ENCODE measurements at places on chromosomes 4 and X. TPM values are rescaled to one million over a fixed set of nuclear protein-coding genes. Genes with fewer than 3 reads are reported as not detected.
A peak's percentile ranks its signal among the peaks of the same experiment; 100 is the strongest.

DNA sequence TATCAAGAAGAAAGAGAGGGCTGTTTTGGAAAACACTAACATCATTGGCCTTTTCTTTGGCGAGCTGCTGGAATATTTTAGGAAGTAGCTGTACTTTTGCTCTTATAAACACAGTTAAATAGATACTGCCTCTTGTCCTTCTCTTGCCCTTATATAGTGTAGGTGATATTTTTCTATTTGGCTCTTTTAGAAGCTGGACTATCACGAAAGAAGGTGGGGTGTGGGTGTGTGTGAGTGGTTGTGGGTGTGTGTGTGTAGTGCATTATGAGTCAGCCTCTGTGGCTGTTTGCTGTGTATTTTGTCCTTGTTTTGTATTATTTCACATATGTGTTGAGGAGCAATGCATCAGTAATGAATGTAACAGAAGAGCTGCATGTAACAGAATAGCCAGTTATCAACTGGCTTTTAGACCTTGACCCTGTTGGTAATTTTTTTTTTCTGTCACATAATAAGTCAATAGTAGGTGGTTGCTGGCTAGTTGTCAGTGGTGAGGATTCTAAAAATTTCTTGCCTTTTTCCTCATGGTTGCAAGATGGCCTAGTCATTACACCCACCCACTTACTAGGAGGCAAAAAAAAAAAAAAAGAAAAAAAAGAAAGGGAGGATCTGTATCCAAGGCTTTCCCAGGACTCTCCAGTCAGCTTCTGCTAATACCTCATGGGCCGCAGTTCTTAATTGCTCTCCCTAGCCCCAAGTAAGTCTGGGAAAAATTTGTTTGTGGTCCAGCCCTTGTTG, 23.8 kb downstream of the ARHGAP10 start:
- H3K4me1 ChIP-seq, result peaks cover 25% of the 10 kb centered on the region
- no peak overlapping the region for H3K4me3 ChIP-seq
- H3K27ac ChIP-seq, result peak overlapping the region; percentile 76
- no peaks in the 10 kb centered on the region for H3K27me3 ChIP-seq

DNA sequence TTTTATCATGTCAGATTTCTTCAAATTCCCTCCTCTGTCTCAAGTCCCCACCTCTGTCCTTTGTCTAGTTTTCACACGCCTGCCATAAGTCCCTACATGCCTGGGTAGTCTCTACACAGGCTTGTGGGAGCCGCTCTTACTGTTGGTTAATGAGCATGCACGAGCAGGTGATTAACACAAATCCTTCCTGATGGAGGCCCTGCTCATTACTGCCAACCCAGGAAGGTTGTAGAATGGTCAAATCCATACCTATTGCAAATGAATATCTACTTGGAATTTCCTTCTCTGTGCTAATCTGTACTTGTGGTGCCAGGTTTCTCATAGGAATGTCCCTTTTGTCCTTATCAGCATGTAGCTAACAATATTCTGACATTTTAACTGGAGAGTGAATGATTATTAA, 208.4 kb upstream of the HDX start:
- no peak overlapping the region for H3K4me3 ChIP-seq
- H3K4me1 ChIP-seq, result no peaks in the 10 kb centered on the region
- H3K27me3 ChIP-seq, result no peaks in the 10 kb centered on the region
- H3K36me3 ChIP-seq, result no peaks in the 10 kb centered on the region
- no peak overlapping the region for H3K27ac ChIP-seq
- DNase-seq, result no peak

- no peak overlapping the region for H3K27ac ChIP-seq
- H3K4me1 ChIP-seq, result no peaks in the 10 kb centered on the region
- H3K27me3 ChIP-seq, result no peaks in the 10 kb centered on the region
- DNase-seq, result no peak
These were observed 505.2 kb downstream of the ZNF674 start for GRCh38 chrX:46040001-46040400.

- H3K4me1 ChIP-seq, result peaks cover 4% of the 10 kb centered on the region
- no peak overlapping the region for H3K4me3 ChIP-seq
- no peaks in the 10 kb centered on the region for H3K27me3 ChIP-seq
These were observed 48.1 kb upstream of the IL13RA1 start for GRCh38 chrX:118679290-118679689.

GRCh38 chrX:104681214-104681613, 115.2 kb downstream of the IL1RAPL2 start:
- H3K4me1 ChIP-seq, result no peaks in the 10 kb centered on the region
- no peak for DNase-seq
- H3K36me3 ChIP-seq, result no peaks in the 10 kb centered on the region
- H3K4me3 ChIP-seq, result no peak overlapping the region
- H3K27ac ChIP-seq, result no peak overlapping the region

SLC25A5 gene
- 319 TPM for total RNA-seq

DNA sequence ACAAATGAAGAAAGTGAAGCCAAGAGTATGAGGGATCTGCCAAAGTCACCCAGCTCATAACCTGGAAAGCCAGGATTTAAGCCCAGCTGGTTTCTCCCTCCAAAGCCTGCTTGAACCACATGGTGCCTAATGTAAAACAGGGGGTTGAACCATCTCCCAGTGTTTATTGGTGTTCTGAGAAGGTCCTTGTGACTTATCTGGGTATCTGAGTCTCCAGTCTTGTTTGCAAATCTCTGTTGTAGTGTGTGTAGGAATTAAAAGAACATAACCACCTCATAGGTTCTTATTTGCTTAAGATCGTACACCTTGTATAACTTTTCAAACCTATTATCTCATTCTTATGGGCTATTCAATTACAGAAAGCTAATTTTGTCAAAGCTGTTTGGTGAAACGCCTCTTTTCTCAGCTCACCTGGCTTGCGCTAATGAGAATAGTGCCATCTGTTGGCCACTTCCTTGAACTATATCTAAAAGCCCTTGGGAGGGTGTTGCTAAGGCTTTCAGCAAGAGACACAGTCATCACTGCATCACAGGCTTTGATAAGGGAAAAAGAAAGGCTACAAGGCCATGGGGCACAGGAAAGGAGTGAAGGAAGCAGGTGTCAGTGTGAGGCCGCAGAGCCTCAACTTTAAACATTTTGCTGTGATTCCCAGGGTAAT, 34.0 kb downstream of the ETDB start:
- H3K27me3 ChIP-seq, result no peaks in the 10 kb centered on the region
- H3K4me1 ChIP-seq, result no peaks in the 10 kb centered on the region
- no peak overlapping the region for H3K4me3 ChIP-seq
- no peak overlapping the region for H3K27ac ChIP-seq

ZAR1 gene
- total RNA-seq, result not detected

- no peaks in the 10 kb centered on the region for H3K27me3 ChIP-seq
- no peak for DNase-seq
- no peaks in the 10 kb centered on the region for H3K36me3 ChIP-seq
- H3K4me3 ChIP-seq, result no peak overlapping the region
- no peaks in the 10 kb centered on the region for H3K4me1 ChIP-seq
- no peak overlapping the region for H3K27ac ChIP-seq
These were observed 140.5 kb downstream of the PTTG2 start for GRCh38 chr4:38100474-38101255.

DNA sequence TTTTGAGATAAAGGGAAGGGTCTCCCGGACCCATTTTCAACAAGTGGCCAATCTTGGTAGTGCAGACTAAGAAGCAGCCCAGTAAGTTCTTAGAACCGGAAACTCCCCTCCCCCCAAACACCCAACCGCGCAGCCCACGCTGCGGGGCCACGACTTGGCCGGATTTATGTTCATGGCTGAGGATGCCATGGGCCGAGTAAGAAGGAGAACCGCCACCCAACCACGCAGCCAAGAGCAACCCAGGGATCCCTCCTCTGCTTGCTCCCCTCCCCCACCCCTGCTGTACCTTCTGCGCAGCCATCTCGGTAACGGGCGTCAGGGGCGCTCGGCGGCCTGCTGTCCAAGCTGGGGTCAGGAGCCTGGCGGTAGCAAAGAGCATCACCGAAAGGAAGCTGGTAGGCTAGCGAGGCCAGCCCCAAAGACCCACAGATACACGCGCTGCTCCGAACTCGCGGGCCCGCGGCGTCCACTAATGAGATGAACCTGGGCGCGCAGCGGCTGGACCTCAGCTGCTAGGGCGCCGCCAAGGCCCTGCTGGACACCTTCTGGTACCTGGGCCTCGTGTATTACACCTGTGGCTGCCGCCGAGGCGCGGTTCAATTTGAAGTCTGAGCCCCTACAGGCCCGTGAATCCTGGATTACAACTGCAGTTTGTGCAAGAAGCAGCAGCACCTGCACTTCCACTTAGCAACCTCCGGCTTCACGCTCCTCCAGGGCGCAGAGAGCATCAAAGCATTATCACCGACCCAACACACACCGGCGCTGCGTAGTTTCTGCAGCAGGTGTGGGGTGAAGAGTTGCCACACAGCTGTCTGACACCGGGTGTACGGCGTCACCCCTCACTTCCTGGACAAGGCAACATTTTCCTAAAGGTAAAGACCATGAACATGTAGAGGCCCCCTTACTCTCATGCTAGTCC, 63.4 kb downstream of the NUDT10 start:
- no peaks in the 10 kb centered on the region for H3K27me3 ChIP-seq
- H3K4me1 ChIP-seq, result no peaks in the 10 kb centered on the region
- no peak overlapping the region for H3K27ac ChIP-seq
- H3K36me3 ChIP-seq, result no peaks in the 10 kb centered on the region
- peak overlapping the region; percentile 18 for H3K4me3 ChIP-seq

DNA sequence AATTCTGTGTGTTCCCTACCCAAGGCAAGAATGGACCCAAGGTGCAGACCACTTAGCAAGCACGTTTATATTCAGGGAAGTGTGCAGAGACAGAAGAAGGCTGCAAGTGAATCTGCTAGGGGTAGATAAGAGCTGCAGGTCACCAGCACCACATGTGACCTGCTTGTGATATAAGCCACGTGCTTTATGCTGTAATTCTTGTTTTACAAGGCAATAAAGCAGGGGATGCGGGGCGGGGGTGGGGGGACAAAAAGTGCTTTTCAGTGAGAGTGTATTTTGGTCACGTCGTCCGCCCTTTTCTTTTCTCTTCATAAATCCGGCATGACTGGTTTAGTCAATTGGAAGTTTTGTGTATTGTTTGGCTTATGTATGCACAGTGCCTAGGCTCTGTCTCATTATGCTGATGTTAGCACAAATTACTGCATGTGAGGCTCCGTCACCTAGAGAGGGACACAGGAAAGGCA, 192.7 kb downstream of the RBMX2 start:
- H3K27me3 ChIP-seq, result no peaks in the 10 kb centered on the region
- H3K27ac ChIP-seq, result no peak overlapping the region
- no peak for DNase-seq
- no peaks in the 10 kb centered on the region for H3K36me3 ChIP-seq

WDR17 gene
- total RNA-seq, result 1.4 TPM

DNA sequence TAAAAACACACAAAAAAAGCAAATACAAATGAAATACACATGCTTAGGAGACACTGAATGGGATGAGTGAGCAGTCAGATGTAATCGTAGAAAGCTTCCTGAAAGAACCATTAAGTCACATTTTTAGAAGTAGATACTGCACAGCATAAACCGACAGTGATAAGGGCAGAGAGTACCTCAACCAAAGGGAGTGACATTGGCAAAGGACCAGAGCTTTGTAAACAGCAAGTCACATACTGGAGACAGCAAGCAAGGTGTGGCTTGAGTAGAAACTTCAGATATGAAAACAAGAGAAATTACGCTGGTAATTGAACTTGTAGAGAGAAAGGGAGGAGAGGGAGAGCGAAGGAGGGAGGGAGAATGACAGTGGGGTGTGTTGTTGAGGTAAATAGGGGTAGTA, 92.0 kb downstream of the CHRDL1 start:
- no peaks in the 10 kb centered on the region for H3K27me3 ChIP-seq
- no peaks in the 10 kb centered on the region for H3K36me3 ChIP-seq
- no peaks in the 10 kb centered on the region for H3K4me1 ChIP-seq
- DNase-seq, result no peak

CLDN22 gene
- total RNA-seq, result not detected

GRCh38 chrX:73561801-73562200, 1.2 kb upstream of the CHIC1 start:
- no peak for DNase-seq
- H3K27ac ChIP-seq, result no peak overlapping the region
- H3K36me3 ChIP-seq, result no peaks in the 10 kb centered on the region

HAND2 gene
- 24.6 TPM for total RNA-seq

COL4A6 gene
- 0.75 TPM for total RNA-seq

PLXNA3 gene
- 128 TPM for total RNA-seq

All from transverse colon (tissue), 4 donors.